Hematopoietic multipotent progenitor cell (in vitro differentiated cells): ENCODE measurements at places on chromosomes 1 and 21.
A peak's percentile ranks its signal among the peaks of the same experiment; 100 is the strongest.

GRCh38 chr1:230696722-230697437, 17.0 kb downstream of the AGT start:
- no peak for DNase-seq

- DNase-seq = no peak
Measured at GRCh38 chr1:231918239-231919015, 291.8 kb downstream of the DISC1 start.

GRCh38 chr1:223364685-223365382, 858 bp upstream of the SUSD4 start:
- peak; percentile 26 for DNase-seq

DNA sequence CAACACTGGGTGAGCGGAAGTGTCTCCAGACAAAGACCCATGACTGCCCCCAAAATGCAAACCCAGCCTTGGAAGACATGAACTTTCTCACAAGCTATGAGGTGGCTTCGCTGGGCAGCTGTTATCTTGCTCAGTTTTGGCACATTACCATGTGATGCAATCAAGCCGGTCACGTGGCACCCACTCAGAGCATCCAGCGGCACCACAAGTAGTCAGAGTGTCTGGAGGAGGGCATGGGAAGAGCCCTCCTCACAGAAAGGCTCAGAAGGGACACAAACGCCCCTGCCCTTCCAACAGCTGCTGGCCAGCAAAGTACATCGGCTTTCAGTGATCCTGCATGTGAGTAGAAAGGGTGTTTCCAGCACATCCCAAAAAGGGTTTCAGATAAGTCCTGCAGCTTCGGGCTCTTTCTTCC, 145.5 kb upstream of the IRF2BP2 start:
- DNase-seq = no peak

DNA sequence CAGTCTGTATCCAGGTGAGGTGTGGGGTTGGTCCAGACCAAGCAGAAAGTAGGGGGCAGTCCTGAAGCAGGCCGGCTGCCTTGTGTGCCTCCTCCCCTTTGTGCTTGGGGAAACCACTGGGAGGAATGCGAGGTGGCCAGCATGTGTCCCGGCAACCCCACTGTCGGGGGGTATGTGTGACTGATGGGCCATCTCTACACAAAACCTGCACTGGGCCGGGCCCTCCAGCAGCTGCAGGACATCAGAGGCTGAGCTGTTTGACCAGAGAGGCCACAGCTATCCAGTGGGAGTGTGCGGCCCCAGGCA, 33.3 kb downstream of the TMEM51 start:
- DNase-seq = no peak

DNA sequence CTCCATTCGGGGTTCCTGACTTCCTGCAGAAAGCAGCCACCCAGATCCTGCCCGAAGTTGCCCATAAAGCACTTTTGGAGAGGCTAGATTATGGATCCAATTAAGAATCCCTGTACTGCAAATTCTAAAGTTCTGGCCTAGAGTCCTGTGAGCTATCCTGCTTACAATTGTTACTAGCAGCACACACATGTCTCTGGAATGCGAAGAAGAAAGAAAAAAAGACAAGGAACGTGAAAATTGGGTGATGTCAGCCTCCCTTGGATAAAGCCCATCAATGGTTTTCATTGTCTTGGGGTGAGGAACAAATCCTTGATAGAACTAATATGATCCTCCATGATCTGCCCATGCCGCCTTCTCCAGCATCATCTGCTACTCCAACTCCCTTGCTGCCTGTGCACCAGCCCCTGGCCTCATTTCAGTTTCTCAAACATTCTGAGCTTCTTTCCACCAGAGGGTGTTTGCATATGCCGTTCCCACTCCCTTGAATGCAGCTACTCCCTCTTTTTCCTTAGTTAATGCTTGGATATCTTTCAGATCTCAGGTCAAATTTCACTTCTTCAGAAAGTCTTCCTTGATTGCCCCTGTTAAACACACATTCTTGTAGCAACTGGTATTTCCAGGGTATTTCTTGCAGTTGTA, 94.0 kb downstream of the ST6GALNAC5 start:
- DNase-seq = no peak

- DNase-seq = no peak
Measured at GRCh38 chr21:37425001-37425400, 58.4 kb downstream of the DYRK1A start.

GRCh38 chr1:243819438-243819839, 30.6 kb downstream of the AKT3 start:
- no peak for DNase-seq

- DNase-seq = peak; percentile 22
Measured at GRCh38 chr21:37496972-37497371, 130.4 kb downstream of the DYRK1A start.

DNA sequence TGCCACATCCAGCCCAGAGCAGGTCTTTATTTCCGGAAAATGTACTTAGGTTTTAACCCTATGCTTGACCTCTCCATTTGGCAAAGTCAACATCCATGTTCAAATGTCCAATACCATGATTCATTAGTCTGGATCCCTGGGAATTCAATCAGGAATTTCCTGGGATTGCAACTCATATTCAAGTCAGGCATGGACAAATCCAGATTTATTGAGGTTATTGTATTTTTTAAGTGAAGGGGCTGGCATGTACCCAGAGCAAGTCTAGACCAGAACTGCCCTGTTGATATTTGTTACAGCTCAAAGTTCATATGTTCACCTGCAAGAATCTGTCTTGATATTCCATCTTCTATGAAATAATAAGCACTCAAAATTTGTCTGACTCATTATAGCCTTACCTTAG, 521.1 kb downstream of the ADGRL2 start:
- DNase-seq = no peak

DNA sequence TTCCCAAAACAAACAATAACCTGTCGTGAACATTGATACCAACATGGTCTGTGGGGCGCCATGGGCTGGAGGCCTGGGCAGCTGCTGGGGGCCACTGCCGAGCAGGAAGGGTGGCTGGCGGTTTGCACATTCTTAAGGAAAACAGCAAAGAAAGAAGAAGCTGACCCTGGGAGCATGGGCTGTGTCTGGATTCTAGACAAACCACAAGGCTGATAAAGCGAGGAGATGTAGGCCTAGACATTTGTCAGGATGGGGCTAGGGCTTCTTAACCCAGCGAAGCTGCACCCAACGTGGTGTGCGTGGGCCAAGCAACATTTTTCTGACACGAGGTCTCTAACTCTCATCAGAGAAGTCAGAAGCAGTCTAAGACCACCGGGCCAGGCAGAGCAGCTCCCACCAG, 322.1 kb upstream of the VAMP3 start:
- DNase-seq = no peak

DNA sequence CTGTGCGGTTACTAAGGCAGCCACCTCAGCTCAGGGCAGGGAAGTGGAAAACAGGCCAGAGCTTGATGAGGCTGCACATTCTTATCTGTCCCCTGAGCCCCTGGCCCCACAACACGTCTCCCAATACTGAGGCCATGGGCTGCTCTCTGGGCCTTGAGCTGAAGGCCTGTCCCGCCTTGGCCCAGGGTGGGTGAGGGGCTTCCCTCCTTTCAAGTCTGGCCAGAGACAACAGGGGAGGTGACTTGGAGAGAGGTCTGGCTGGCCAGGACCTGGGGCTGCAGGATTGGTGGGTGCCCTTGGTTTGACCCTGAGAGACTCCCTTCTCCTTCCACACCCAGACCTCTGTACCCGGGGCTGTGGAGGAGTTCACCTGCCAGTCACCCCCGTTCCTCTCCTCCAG, 563.8 kb downstream of the PTPRU start:
- no peak for DNase-seq

DNA sequence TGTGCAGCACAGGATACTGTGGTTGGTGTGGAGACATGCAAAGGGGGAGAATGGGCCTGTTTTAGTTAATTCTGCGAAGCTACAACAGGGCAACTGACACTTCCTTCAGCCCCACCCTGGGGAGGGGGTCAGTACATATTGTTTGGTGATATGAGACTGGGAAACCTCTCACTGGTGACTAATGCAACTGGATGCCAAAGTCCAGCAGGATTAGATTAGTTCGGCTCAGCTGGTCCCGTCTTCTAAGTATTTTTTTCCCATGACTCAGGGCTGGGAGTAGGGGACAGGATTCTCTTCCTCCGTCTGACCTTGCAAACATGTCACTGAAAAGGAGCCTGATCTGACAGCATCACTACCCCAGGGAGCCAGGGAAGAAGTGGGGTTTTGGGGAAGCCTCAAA, 43.0 kb downstream of the PLXNA2 start:
- no peak for DNase-seq

- DNase-seq = no peak
Measured at GRCh38 chr21:35172231-35172630, 123.1 kb upstream of the RUNX1 start.

- no peak for DNase-seq
Measured at GRCh38 chr1:25090707-25091422, 141.4 kb downstream of the SYF2 start.

GRCh38 chr1:160884579-160884978, 401 bp downstream of the ITLN1 start:
- no peak for DNase-seq

GRCh38 chr1:3453891-3454810, at the start of gene ARHGEF16:
Gene ARHGEF16, plus strand, starts transcription at chr1:3454665. Its CDS starts 8,420 bp downstream, at chr1:3463085.
- DNase-seq = peak; percentile 64

GRCh38 chr1:239123260-239123659, 263.1 kb upstream of the CHRM3 start:
- DNase-seq = no peak

DNA sequence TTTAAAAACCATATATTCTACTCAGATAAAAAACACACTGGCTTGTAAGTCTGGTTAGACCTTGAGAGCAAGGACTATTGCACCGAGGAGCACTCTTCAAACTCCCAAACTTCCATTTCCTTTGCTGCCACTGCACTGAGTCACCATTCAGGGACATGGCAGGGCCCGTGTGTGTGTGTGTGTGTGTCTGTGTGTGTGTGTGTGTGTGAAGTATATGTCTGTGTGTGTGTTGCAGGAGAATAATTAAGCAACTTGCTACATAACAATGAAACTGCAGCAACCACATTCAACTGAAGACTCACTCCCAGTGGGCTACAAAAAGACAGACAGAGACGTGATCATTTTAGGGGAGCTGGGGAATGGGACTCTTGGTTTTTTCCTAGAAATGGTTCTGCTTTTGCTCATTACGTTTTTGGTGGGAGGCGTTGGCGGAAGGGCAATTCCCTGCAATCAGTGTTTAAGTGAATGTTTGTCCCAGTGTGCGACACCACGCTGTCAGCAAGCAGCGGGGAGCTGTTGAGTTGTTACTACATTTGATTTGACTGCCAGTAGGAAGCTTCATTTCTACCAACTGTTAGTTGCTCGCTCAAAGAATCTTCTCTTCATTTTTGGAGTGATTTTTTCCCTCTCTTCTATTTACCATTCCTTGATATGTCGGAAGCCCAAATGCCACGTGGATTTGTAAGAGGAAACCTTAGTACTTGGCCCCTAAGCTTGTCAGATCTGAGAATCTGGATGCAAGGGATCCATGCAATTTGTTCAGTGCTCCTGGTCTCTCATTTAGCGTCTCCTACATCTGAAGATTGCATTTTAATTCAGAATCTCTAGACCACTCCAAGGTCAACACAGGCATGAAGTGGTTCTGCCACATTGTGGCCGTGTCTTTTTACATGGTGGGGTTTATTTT, 36.1 kb downstream of the ESRRG start:
- DNase-seq = no peak

DNA sequence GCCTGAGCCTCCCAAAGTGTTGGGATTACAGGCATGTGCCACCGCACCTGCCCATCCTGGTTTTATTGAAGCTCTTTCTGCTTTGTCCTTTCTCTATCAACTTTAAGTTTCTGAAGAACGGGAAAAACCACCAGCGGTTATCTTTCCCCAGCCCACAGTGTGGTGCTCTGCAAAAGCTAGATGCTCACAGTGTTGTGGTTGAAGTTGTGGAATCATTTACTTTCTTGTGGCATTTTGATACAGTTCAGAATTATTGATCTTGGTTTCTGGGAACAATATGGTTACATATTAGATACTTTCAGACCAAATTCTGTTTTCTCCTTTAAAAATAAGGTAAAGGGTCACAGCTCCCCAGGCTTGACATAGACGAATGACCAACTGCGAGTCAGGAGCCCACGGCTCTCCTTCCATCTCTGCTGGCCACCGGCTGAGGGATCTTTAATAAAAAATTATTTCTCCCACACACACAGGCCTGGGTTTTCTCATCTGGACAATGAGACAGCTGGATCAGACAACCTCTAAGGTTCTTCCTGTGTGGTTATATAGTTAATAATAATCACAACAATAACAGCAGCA, 385.3 kb downstream of the SETD4 start:
- no peak for DNase-seq

DNA sequence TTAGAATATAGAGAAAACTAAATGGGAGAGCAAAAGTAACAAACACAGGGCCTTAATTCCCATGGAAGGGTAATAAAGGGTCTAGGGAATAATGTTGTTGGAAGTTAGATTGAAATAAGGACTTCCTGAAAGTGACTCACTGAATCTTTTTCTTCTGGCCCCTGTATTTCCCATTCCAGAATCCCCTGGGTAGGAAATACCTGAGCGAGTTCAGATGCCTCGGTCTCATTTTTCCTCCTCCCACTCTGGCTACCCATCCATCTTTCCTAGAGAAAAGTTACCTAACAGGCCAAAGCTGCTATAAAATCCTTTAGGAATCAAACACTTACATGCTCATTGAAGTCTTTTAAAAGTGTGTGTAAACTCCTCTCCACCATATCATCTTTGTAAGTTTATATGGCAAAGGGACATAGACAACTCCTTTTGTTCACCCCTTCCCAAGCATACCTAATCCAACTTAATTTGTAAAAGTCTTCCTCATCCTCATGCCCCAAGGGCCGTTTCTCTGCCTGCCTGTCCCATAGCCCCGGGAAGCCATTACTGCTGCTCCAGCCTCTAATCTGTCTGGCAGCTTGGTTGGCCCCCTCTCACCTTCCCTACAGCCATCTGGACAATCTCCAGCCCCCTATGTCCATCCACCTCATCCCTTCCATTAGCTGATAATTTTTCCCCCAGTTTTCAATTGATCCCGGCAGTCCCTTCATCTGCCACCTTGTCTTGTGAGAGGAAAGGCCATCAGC, 3.3 kb upstream of the MEF2D start:
- no peak for DNase-seq

DNA sequence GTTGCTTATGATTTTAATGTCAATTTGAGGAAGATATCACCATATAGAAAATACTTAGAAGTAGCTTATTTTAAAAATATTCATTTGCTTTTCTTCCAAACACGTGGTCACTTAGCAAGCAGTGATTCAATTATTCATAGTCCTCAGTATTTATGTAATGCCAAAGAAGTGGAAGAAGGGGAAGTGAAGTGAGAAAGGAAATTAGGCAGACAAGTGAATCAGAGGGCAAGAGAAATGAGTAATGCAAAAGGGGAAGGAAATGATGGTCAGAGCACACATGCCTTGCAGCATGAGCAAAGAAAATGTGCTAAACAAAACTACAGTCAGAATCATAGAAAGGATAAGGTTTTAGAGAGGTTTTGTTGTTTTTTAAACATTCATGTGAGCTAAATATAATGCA, 31.8 kb downstream of the SDCCAG8 start:
- no peak for DNase-seq

- DNase-seq = no peak
Measured at GRCh38 chr1:209650454-209650853, 1.8 kb downstream of the LAMB3 start.

- DNase-seq = no peak
Measured at GRCh38 chr1:2087766-2088165, 37.6 kb downstream of the PRKCZ start.
